AML-193 (cell line): ENCODE measurements at places on chromosomes 12 and 14.

GRCh38 chr12:121314431-121314830 is 17.9 kb upstream of the CAMKK2 start:
- DNase-seq = peak; percentile 84

GRCh38 chr12:121799156-121799841 is 4.5 kb upstream of the SETD1B start:
- peak; percentile 37 for DNase-seq

DNA sequence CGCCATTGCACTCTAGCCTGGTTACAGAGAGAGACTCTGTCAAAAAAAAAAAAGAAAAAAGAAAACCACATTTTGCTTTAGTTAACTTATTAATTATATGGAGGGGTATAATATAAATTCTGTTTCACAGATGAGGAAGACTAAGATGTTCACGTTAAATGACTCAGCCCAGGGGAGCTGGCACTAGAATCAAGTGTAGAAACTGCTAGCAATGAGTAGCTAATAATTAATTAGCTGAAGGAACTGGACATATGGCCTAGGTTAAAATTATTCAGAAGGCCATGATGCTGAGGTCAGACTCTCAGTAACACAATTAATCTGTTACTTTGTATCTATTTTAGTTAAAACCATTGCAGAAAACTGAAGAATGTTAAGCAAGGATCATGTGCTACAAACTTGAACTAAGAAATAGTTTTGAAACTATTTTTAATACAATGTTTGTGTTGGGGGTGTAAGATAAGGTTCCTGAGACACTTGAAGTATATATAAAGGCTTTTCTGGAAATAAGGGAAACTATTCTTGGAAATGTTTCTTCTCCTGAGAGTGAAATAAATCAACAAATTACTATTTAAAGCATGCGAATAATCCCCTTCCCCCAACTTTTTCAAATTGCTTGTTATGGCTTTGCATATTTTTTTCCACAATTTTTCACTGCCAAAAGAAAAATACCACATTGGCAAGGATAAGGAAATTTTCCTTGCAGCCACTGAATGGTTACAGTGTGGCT is 589.3 kb downstream of the SOX5 start:
- no peak for DNase-seq

DNA sequence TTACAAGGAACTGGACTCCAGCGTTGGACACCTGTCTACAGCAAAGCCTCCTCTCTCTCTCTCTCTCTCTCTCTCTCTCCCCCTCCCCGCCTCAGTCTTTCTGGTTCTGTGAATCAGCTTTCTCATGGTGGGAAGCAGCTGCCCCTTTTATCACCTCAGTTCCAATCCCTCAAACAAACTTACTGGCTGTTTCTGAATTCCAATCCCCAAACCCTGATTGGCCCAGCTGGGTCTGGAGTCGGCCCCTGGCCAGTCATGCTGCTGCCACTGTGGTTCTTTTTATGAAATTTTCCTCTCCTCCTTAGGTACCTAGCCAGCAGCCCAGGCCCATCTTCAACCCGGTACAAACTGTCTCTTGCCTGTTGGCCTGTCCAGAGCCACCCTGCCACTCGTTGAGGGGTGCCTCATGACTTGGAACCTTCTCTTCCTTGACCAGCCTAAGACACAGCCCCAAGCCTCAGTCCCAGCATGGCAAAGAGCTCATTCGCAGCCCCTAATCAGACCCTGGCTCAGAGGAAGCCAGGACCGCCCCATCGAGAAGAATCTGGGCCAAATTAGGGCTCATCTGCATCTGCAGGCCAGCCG is 9.4 kb upstream of the MORN3 start:
- no peak for DNase-seq

GRCh38 chr12:101490286-101490920 is 15.3 kb downstream of the SPIC start:
- DNase-seq = peak; percentile 25

- no peak for DNase-seq
These were observed 63.1 kb upstream of the SLC38A2 start for GRCh38 chr12:46435625-46436024.

GRCh38 chr14:103118663-103119404 is 4.4 kb upstream of the TNFAIP2 start:
- DNase-seq = peak; percentile 90

DNA sequence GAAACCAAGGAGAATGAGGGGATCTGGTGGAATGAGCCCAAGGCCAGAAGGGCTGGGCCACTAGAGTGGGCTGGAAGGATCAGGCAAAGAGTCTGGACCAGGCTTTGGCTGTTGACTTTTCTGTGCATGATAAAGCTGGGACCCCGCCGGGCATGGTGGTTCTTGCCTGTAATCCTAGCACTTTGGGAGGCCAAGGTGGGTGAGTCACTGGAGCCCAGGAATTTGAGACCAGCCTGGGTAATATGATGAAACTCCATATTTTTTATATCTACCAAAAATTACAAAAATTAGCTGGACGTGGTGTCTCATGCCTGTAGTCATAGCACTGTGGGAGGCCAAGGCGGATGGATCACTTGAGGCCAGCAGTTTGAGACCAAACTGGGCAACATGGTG is 393 bp upstream of the KLHL33 start:
- DNase-seq = no peak

- peak; percentile 35 for DNase-seq
These were observed 3.2 kb upstream of the SPTSSA start for GRCh38 chr14:34465069-34465859.

- no peak for DNase-seq
These were observed 337.9 kb upstream of the NOVA1 start for GRCh38 chr14:26935733-26936132.

- DNase-seq = peak; percentile 86
These were observed 2.4 kb upstream of the WIF1 start for GRCh38 chr12:65123435-65124063.

DNA sequence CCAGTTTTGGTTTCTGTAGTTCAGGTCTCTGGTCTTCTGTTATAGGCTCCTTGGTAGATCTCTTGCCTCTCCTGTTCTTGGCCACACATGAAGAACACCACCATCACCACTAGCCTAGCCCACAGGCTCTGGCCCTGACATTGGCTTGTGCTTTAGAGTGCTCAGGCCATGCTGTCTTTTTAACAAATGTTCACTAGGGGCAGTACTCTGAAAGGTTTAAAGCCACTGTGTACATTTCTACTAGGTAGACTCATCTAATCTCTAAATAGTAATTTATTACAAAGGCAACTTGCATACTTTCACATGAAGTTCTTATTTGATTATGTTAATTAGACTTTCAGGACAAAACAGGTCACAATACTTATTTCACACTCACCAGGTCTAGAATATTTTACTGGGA is 38.3 kb downstream of the PDE6H start:
- peak; percentile 30 for DNase-seq

GRCh38 chr14:97603201-97603600 is 806.0 kb downstream of the VRK1 start:
- no peak for DNase-seq

DNA sequence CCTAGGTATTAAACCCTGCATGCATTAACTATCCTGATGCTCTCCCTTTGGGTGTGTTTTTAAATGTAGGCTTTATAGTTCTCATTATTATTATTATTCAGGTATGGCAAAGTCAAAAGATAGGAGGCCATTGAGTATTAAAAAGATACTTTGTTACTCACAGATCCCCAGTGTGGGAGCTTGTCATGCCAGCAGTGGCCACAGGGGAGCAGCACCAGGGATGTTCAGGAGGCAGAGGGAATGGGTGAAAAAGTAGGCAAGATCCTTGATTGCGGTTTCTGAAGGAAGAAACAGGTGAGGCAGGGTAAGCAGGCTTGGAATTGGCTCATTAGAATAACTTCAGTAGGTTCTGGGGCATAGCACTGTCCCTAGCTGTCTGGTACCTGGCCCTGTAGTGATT is 382.2 kb downstream of the MED13L start:
- DNase-seq = no peak

- no peak for DNase-seq
These were observed 20.1 kb downstream of the TSPAN9 start for GRCh38 chr12:3097186-3097804.

- DNase-seq = peak; percentile 54
These were observed 50.9 kb upstream of the VASH1 start for GRCh38 chr14:76710056-76711010.

DNA sequence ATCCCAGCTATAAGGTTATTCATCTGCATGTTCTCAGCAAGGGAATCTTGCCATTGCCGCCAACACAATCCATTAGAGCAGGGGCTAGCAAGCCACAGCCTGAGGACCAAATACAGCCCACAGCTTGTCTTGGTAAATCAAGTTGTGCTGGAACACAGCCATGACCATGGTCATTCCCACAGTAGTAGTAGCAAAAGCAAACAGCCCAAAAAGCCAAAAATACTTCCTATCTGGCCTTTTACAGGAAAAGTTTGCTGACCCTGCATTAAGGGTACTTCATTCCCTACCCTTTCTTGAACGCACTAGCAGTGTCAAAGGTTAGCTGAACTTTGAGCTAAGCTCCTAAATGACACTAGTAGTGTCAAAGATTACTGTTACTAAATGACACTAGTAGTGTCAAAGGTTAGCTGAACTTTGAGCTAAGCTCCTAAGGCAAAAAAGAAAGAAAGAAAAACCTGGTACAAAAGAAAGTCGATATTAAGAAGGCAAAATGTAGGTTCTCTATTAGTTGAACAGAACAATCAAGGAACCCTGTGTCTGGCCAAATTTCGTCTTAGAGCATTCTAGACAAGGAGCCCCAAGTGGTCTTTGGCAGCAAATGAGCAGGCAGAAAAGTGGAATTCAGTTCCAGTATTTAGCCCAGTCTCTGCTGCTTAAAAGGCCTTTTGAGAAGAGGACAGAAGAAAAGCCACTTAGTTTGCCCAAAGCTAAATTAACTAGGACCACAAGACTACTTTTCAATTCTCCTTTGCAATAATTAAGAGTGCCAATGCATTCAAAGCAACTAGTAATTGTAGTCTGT is 67.7 kb downstream of the NT5DC3 start:
- DNase-seq = no peak

DNA sequence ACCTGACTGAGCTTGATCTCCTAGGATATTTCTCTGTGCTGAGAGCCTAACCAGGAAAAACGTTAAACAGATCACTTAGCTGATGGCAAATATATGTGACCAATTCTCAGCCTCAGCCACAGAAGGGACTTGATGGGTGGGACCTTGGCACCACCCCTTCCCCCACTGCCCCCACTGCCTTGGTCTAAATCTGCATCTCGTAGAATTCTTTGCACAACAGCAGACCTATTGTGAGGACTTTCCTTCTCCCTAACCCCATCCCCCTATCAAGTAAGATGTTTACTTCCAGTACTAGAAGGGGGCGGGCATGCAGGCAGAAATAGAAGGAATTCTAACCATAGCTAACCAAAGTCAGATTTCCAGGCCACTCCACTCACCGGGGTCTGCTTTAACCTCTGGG is 313.2 kb downstream of the PCNX1 start:
- DNase-seq = no peak

DNA sequence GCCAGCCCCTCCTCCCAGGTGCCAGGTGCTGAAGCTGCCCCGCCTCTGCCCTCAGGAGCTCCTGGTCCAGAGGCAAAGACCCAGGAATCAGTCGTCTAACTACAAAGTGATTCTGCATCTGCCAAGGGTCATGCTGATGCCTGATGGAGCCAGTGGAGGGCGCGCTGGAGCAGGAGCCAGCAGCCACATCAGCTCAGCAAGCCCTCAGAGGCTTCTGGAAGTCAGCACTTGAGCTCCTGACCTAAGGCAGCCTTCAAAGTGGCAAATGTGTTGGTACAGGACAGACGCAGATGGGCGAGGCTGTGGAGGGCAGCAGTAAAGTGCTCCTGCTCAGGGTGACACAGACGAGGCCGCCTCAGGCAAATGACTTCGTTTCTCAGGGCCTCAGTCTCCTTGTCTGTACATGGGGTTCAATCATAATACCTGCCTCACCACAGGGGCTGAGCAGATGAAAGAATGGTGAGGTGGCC is 10.9 kb downstream of the C12orf43 start:
- peak; percentile 41 for DNase-seq
